ENCODE measurements at places on chromosomes 1 and 21. TPM values are rescaled to one million over a fixed set of nuclear protein-coding genes. Genes with fewer than 3 reads are reported as not detected.

GRCh38 chr1:117372863-117373412 lies 5.7 kb downstream of the MAN1A2 start:
- no peak overlapping the region for H3K27ac ChIP-seq
- no peaks in the 10 kb centered on the region for H3K27me3 ChIP-seq
- no peak overlapping the region for H3K4me3 ChIP-seq
- H3K4me1 ChIP-seq = peaks cover 7% of the 10 kb centered on the region

CDKN2C gene
- 2.4 TPM for total RNA-seq

- H3K27me3 ChIP-seq = no peaks in the 10 kb centered on the region
- no peaks in the 10 kb centered on the region for H3K4me1 ChIP-seq
- no peaks in the 10 kb centered on the region for H3K36me3 ChIP-seq
- H3K4me3 ChIP-seq = no peak overlapping the region
- H3K27ac ChIP-seq = no peak overlapping the region
- DNase-seq = no peak
Measured at GRCh38 chr21:40840401-40841125, 6.4 kb downstream of the DSCAM start.

TAS1R1 gene
- total RNA-seq = not detected

GRCh38 chr1:153778051-153778823 lies 3.0 kb downstream of the SLC27A3 start:
- no peaks in the 10 kb centered on the region for H3K27me3 ChIP-seq
- no peak for DNase-seq
- peak overlapping the region; percentile 92 for H3K27ac ChIP-seq
- peak overlapping the region; percentile 78 for H3K4me3 ChIP-seq
- peaks cover 22% of the 10 kb centered on the region for H3K36me3 ChIP-seq
- H3K4me1 ChIP-seq = peaks cover 52% of the 10 kb centered on the region

- no peak overlapping the region for H3K4me3 ChIP-seq
- no peak overlapping the region for H3K27ac ChIP-seq
- no peaks in the 10 kb centered on the region for H3K27me3 ChIP-seq
- H3K4me1 ChIP-seq = no peaks in the 10 kb centered on the region
Measured at GRCh38 chr1:8165595-8166360, 139.7 kb upstream of the ERRFI1 start.

DNA sequence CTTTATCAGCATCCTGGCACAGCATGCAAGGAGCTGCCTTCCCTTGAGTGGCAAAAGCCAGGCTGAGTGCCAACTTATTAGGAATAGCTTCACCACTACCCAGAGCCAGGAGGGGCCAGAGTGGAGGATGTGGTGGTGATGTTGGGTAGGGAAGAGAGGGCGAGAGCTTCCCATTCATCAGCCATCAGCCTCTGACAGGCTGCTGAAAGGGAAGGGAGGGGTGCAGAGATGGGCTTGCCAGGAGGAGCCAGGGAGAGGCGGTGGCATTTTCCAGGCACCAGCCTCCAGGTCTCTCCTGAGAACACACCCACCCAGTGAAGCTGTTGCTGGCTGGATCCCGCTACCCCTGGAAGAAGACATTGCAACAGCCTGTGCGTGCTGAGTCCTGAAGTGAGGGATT lies 168.5 kb downstream of the ACTL8 start:
- no peaks in the 10 kb centered on the region for H3K4me1 ChIP-seq
- no peak overlapping the region for H3K4me3 ChIP-seq
- no peak overlapping the region for H3K27ac ChIP-seq
- no peak for DNase-seq
- no peaks in the 10 kb centered on the region for H3K36me3 ChIP-seq

DNA sequence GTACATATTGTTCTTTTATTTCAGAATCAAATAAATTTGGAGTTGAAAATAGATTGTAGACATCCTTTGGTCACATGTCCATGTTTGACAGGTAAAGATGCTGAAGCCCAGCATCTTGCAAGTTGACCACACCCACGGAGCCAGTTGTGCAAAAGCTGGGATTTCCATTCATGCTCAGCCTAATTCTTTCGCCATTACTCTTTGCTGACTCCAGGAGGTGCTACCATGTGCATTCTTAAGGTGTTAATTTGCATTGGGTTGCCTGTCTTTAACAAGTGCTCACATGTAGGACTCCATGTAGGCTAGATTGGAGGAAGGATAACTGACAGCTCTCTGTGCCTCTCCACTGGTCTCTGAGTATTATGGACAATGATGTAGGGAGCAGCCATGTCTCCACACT lies 660.7 kb downstream of the LMO4 start:
- no peaks in the 10 kb centered on the region for H3K4me1 ChIP-seq
- H3K27ac ChIP-seq = no peak overlapping the region
- DNase-seq = no peak
- H3K36me3 ChIP-seq = no peaks in the 10 kb centered on the region

DNA sequence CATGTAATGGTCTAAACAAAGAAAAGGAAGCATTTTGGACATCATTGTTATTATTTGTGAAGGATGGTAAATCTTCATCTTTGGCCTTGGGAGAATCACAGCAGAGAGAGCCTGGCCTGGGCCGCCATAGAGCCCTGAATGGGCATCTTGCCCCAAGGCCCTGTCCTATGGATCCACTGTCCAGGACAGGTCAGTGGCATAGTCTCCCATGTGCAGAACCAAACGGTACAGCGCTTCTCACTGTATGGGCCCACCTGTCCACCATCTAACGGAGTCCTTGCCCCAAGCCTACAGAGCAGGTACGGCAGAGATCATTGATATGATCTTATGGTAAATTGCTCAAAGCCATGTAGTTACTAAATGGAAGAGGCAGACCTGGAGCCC lies 185.7 kb downstream of the FOXD2 start:
- H3K27ac ChIP-seq = no peak overlapping the region
- H3K4me1 ChIP-seq = peaks cover 12% of the 10 kb centered on the region
- DNase-seq = no peak
- H3K27me3 ChIP-seq = no peaks in the 10 kb centered on the region
- H3K4me3 ChIP-seq = no peak overlapping the region
- no peaks in the 10 kb centered on the region for H3K36me3 ChIP-seq

DNA sequence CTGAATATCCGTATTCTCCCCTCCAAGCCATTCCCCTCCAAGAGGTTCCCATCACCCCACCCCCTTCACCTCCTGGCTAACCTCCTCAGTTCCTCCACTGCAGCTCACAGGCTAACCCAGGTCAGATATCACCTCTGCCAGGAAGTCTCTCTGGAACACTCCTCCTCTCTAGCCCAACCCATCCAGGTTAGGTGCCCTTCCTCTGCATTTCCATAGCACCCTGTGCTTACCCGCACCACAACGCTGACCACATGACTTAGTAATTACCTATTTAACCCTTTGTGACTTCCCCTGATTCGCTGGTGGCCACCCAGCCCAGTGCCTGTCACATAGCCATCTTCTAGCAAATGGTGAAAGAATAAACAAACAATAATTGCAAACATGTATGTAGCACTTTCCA lies 49.5 kb upstream of the IFFO2 start:
- H3K4me1 ChIP-seq = peaks cover 9% of the 10 kb centered on the region
- H3K36me3 ChIP-seq = no peaks in the 10 kb centered on the region
- H3K27me3 ChIP-seq = no peaks in the 10 kb centered on the region
- H3K4me3 ChIP-seq = no peak overlapping the region
- H3K27ac ChIP-seq = no peak overlapping the region

DNA sequence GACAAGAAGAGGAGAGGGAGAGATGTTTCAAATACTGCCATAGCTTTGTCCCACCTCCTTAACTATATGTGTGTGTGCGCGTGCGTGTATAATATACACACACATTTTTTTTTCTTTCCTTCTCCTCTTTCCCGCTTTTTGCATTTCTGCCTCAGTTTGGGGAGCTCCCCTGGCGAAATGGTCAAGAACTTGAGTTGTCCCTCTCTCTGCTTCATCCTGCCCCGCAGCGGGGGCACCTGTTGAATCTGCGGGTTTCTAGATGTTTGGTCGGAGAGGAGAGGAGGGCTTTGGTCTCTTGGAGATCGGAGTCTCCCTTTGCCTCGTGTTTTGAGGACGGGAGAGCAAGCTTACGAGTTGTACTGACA lies 504 bp downstream of the SCCPDH start:
- no peak for DNase-seq
- H3K27me3 ChIP-seq = no peaks in the 10 kb centered on the region
- H3K27ac ChIP-seq = peak overlapping the region; percentile 74

DNA sequence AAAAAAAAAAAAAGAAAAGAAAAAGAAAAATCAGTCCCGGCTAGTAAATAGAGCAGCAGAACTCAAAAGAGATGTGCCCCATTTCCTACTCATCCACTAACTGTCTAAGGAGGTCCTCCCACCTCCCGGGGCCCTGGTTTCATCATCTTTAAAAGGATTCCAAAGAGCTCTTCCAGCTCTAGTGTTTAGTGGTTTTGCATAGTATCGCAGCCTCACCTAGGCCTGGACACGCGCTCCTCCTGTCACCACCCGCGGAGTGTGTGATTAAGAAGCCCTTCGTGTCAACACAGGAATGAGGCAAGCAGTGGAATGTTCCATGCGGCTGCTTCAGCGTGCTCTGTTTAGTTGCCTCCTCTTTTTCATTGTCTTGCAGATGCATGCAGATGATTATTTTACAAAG lies 49.0 kb downstream of the LBR start:
- no peaks in the 10 kb centered on the region for H3K36me3 ChIP-seq
- H3K27me3 ChIP-seq = no peaks in the 10 kb centered on the region
- DNase-seq = no peak
- H3K4me3 ChIP-seq = no peak overlapping the region

CNTN2 gene
- total RNA-seq = 0.32 TPM

GRCh38 chr1:187018291-187018690 lies 189.5 kb downstream of the PLA2G4A start:
- DNase-seq = no peak
- H3K4me1 ChIP-seq = no peaks in the 10 kb centered on the region
- H3K4me3 ChIP-seq = no peak overlapping the region
- H3K27ac ChIP-seq = no peak overlapping the region
- no peaks in the 10 kb centered on the region for H3K27me3 ChIP-seq

- H3K27me3 ChIP-seq = no peaks in the 10 kb centered on the region
- no peaks in the 10 kb centered on the region for H3K4me1 ChIP-seq
- H3K4me3 ChIP-seq = no peak overlapping the region
- no peak overlapping the region for H3K27ac ChIP-seq
Measured at GRCh38 chr1:177820213-177820612, 149.6 kb downstream of the SEC16B start.
